GM19239 (cell line): ENCODE measurements at places on chromosomes 2 and 18.

DNA sequence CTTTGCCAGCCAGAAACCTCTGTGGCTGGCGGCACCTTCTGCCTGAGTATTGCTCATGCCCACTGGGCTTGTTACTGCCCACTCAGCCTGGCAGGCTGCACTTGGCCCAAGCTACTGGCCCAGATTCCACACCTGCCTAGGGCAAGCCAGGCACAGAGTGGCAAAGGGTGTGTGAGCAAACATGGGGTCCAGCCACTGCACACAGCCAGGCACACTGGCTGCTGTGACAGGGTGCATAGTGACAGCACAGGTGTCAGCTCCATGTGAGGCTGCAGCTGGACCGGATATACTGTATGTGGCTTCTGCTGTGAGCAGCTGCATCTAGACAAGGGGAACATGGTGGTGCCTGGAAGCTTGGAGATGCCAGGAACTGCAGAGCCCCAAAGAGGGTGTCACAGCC lies 113.9 kb downstream of the COPS8 start:
- DNase-seq = no peak

DNA sequence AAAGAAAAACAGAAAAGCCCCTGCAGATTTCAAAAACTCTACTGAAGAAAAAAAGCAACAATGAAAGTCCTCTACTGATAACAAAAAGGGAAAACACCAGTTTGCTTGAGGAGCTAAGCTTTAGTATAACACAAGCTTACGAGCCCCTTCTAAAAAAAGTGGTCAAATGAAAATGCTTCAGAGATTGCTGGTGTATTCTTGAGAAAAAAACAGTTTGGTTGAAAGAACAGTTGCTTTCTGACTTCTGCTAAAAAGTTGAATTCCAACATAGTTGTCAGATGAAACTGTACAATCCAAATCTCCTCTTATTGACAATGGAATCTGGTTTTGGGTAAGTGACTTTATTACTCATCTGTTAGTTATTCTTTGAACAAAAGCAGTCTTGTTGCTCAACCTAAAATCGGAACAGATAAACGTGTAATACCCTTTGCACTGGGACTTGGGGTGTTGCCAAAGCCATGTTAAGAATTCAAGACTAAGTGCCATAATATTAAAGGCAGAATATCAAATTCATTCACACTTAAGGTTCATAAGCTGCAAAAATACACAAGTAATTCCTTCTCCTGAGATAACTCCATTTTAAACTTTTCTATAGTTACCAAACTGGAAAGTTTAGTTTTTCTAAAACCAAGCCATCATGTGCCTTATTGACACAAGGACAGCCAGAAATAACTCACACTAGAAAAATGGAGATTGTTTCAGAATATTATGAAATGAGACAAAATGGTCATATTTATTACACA lies 45.3 kb upstream of the SPAG16 start:
- DNase-seq = no peak

DNA sequence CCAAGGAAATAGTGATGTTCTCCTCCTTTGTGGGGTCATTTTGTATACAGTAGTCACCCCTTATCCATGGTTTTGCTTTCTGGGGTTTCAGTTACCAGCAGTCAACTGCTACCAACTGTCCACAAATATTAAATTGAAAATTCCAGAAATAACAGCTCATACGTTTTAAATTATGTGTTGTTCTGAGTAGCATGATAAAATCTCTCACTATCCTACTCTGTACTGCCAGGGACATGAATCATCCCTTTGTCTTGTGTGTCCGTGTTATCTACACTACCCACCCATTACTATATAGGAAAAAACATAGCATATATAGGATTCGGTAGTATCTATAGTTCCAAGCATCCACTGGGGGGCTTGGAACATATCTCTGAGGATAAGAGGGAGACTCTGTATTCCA lies 120.9 kb upstream of the DCC start:
- DNase-seq = no peak

GRCh38 chr2:45128580-45128997 lies 119.3 kb upstream of the SIX2 start:
- DNase-seq = no peak

DNA sequence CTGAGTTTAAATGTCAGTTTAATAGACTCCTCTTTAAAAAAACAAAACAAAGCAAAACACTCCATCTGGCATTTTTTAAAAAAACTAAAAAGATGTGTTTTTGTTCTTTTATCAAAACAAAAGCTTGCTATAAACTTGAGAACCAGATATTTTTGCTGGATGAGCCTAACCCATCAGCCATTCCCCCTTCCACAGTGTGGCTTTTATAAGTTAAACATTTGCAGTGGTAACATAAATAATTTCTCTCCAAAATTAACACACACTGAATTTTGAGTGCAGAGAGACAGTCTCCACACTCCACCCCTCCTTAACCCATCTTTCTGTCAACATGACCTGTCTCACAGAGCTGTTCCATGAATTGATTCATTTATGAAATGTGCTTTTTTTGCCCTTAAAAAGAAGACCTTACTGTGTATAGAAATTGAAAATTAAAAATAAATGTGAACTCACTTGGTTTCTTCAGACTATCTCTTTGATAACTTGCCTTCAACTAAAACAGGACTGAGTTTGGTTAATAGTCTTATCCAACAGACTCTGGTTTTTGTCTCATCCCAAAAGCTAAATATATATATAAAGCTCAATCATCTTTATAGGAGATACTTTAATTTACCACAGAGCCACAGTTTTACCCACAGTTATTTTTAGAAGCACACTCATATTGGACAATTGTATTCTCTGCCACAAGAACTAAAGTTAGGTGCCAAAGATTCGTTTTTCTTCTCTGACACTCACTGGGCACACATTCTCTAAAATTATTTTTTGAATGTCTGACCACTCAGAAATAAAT lies 64.8 kb upstream of the STK39 start:
- no peak for DNase-seq
